Liver (tissue), 10 donors: ENCODE measurements at places on chromosomes 6 and 20. TPM values are rescaled to one million over a fixed set of nuclear protein-coding genes. Genes with fewer than 3 reads are reported as not detected.
A peak's percentile ranks its signal among the peaks of the same experiment; 100 is the strongest.

- no peak overlapping the region for H3K4me3 ChIP-seq
- DNase-seq = peak; percentile 79
- H3K36me3 ChIP-seq = no peaks in the 10 kb centered on the region
- H3K4me1 ChIP-seq = no peaks in the 10 kb centered on the region
- no peak overlapping the region for H3K27ac ChIP-seq
Measured at GRCh38 chr6:44471271-44471981, 83.9 kb downstream of the CDC5L start.

GRCh38 chr6:167103041-167103891 is 19.6 kb upstream of the CCR6 start:
- no peak overlapping the region for H3K4me3 ChIP-seq
- H3K4me1 ChIP-seq = no peaks in the 10 kb centered on the region
- no peaks in the 10 kb centered on the region for H3K36me3 ChIP-seq
- no peak overlapping the region for H3K27ac ChIP-seq
- DNase-seq = no peak

DNA sequence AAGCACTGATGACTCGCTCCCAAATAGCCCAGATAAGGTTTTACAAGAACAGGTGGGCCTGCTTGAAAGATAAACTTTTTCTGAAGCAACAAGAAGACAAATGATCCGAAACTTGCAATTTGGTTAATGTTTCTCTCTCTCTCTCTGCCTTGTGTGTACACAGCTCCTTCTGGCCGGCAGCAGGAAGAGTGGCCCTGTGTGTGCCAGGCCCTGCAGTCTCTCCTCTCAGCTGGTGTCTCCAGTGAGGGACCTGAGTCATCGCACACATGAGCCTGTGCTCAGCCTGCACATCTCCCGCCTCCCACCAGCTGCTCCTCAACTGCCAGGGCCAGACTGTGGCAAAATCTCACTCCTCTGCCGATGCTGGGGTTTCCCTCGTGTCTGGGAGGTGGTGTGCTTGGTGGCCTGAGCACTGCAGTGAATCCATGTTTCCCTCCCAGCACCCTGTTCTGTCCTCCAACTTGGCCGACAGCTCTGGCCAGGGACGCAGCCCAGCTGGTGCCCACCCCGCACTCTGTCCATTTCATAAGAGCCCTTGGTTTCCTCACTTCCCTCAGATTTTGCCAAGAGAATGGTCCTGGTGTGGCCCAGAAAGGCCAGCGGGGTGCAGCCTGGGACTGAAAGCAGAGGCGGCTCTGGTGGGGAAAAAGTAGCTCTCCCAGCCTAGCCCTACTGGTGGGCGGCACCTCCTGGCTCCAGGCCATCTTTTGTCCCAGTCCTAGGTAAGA is 49.4 kb downstream of the ERMARD start:
- peaks cover 11% of the 10 kb centered on the region for H3K4me1 ChIP-seq
- no peaks in the 10 kb centered on the region for H3K36me3 ChIP-seq
- no peak overlapping the region for H3K27ac ChIP-seq
- DNase-seq = peak; percentile 32
- H3K4me3 ChIP-seq = no peak overlapping the region

Gene FRK
- total RNA-seq = 5.7 TPM

DNA sequence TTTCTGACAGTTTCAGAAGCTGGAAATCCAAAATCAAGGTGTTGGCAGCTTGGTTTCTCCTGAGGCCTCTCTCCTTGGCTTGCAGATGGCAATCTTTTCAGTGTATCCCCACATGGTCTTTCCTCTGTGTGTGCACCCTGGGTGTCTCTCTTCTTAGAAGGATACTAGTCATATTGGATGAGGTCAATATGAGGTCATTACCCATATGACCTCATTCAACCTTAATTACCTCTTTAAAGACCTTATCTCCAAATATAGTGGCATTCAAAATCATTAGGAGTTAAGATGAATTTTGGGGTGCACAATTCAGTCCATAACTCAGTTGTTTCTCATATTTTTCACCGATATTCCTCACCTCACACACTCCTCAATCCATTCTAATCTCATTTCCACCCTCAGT is 92.4 kb upstream of the TGM3 start:
- no peaks in the 10 kb centered on the region for H3K27me3 ChIP-seq
- H3K27ac ChIP-seq = no peak overlapping the region
- H3K36me3 ChIP-seq = no peaks in the 10 kb centered on the region

DNA sequence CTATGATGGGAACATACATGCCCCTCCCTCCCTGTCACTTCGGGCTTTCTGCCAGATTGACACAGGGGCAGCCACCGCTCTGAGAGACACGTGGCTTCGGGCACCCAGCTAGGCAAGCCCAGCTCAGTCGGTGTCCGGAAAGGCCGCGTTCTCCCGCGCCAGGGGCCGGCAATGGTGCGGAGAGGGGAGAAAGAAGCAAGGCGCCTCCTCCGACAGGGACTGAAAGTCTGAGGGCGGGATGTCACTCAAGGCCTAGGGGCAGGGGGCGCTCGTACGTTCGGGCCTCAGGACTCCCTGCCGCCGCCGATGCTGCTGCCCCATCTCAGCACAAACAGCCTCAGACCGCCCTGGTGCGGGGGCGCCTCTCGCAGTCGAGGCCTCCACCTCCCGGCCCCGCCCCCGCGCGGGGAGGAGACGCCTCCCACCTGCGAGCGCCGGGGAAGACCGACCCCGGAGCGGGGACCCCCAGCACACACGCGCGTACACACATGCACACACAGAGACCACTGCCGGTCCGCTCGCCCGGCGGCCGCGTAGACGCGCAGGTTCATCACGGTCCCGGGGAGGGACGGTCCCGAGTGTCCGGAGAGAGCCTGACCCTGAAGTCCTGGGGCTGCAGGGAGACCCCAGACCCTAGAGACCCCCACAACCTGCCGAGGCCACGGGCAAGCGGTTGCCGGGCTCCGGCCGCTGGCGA is 1.9 kb downstream of the GRM4 start:
- H3K4me1 ChIP-seq = peaks cover 29% of the 10 kb centered on the region
- no peak overlapping the region for H3K27ac ChIP-seq
- H3K27me3 ChIP-seq = peaks cover 16% of the 10 kb centered on the region

GRCh38 chr6:27902335-27903314 is 9.6 kb downstream of the OR2B2 start:
- H3K4me1 ChIP-seq = no peaks in the 10 kb centered on the region
- no peaks in the 10 kb centered on the region for H3K27me3 ChIP-seq
- peak overlapping the region; percentile 66 for H3K4me3 ChIP-seq
- H3K27ac ChIP-seq = peak overlapping the region; percentile 75

- no peak overlapping the region for H3K4me3 ChIP-seq
- no peaks in the 10 kb centered on the region for H3K27me3 ChIP-seq
- no peaks in the 10 kb centered on the region for H3K36me3 ChIP-seq
Measured at GRCh38 chr6:51302431-51302830, 483.8 kb downstream of the TFAP2B start.

GRCh38 chr6:159800141-159800865 is at the start of gene PNLDC1:
PNLDC1 (plus strand) TSS chr6:159800276; CDS start chr6:159800308, 32 bp downstream.
- no peak within 1 kb of the TSS for H3K4me3 ChIP-seq
- H3K4me1 ChIP-seq = no peaks in the 10 kb centered on the region
- no peaks in the 10 kb centered on the region for H3K27me3 ChIP-seq
- peaks cover 15% of the 10 kb centered on the region for H3K36me3 ChIP-seq
- H3K27ac ChIP-seq = no peak within 1 kb of the TSS
